ENCODE measurements at places on chromosomes 12 and 14.
A peak's percentile ranks its signal among the peaks of the same experiment; 100 is the strongest.

GRCh38 chr14:90504643-90505042, 107.8 kb downstream of the CALM1 start:
- DNase-seq, result no peak

DNA sequence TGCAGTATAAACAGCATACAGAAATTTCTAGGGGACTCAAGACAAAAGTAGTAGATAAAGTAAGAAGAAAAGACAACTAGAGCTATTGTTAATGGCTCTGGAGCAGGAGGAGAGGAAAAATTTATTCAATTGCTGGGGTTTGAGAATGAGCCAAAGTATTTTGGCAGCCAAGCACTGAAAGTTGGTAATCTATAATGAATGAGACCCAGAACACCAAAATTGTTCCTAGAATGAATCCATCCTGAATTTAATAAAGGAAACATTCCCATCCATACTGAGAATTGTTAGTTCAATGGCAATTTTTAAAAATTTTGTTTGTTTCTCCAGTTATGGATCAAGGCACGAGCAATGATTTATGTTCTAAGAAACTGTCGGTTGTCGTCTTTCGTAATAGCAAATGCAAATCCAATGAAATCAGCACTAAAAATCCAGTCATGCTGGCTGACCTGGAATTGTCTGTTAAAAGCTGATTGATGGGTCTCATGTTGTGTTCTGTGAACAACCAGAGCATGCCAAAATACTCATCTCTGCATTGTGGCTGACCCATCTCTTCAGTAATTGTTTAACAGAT, 170.9 kb upstream of the LMNTD1 start:
- DNase-seq, result peak; percentile 20

DNA sequence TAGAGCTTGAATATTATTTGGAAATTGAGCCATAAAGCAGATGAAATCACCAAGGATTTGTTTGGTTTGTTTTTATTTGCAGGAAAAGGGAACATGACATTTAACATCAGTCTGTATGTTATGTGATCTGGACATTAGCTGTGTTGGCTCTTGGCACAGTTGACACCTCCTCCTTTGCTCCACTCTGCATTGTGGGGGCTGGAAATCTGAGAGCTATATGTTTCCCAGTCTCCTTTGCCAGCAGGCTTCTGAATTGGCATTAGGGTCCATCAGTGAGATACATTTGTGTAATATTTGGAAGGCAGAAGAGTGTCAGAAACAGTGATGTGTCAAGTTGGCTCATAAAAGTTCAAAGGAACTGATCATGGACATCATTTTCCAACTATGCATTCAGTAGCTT, 322.1 kb upstream of the ATP2B1 start:
- no peak for DNase-seq

DNA sequence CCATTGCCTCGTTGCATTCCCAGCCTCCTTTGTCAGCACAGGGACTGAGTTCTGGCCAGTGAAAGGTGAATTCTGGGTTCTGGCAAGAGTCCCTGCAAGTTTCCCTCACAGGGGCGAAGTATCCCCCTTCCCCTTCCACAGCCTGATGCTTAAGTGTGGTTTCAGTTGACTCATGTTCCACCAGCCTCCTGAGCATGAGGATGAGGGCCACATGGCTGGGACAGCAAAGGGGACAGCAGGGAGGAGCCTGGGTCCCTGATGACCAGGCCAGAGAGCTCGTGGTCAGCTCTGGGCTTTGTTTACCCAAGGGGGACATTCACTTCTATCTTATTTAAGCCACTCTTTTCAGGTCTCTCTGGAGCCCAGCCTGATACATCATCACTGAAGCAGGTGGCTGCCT, 36.5 kb downstream of the CACNA2D4 start:
- DNase-seq, result no peak

- no peak for DNase-seq
These were observed 426.2 kb downstream of the BCAT1 start for GRCh38 chr12:24522736-24523135.

- DNase-seq, result no peak
These were observed 4.2 kb upstream of the HRK start for GRCh38 chr12:116885491-116885890.

- DNase-seq, result no peak
These were observed 11.5 kb downstream of the ADCY4 start for GRCh38 chr14:24323341-24323740.

- no peak for DNase-seq
These were observed 443 bp downstream of the DNAL1 start for GRCh38 chr14:73645248-73645610.

DNA sequence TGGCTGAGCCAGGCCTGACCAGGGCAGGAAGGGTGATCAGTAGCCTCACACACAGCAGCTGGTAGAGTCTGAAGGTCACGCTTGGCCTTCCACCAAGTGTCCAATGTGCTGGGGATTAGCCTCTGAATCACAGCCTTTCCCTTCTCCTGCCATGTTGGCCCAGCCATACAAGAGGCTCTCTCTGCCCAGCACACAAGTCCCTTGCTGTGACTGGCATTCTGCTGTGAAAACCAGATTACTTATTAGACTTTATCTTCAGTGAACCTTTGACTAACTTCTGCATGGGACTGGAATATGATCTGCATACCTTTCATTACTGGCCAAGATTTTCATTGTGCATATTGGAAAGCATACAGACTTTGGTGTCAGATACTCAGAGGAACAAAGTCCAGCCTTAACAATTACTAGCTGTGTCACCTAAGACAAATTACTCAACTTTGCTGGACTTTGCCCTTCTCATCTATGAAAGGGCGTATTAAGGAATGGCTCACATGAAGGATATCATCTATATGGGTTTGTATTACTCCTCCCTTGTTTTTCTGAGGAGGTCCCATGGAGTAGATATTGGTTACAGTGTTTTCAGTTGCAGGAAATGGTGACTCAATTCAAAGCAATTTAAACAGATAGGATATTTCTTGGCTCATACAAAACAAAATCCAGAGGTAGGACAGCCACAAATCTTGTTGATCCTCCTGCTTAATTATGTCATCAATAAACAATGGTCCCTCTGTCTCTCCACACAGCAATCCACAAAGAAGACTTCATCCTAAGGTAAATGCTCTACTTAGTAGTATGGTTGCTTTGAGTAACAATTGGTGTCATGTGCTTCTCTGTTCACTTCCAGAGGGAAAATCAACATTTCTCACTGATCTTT, 99.6 kb downstream of the DYRK2 start:
- peak; percentile 73 for DNase-seq

- no peak for DNase-seq
These were observed 79.0 kb upstream of the PRKD1 start for GRCh38 chr14:30006695-30007094.

Data from PC-3 (cell line).